ENCODE measurements at places on chromosomes 4 and X.

- DNase-seq, result peak; percentile 72
These were observed at the start of gene NUDT6 for GRCh38 chr4:122921971-122922876. Gene NUDT6 (minus strand): TSS chr4:122922597. CDS start chr4:122922572, 25 bp downstream.

- DNase-seq, result no peak
These were observed 207.0 kb upstream of the PSAPL1 start for GRCh38 chr4:7641712-7642111.

- DNase-seq, result no peak
These were observed 6.8 kb downstream of the AIMP1 start for GRCh38 chr4:106323119-106323518.

- DNase-seq, result no peak
These were observed 223.6 kb downstream of the PALLD start for GRCh38 chr4:168720396-168720900.

GRCh38 chr4:76624241-76624681 lies 189.2 kb downstream of the SHROOM3 start:
- no peak for DNase-seq

DNA sequence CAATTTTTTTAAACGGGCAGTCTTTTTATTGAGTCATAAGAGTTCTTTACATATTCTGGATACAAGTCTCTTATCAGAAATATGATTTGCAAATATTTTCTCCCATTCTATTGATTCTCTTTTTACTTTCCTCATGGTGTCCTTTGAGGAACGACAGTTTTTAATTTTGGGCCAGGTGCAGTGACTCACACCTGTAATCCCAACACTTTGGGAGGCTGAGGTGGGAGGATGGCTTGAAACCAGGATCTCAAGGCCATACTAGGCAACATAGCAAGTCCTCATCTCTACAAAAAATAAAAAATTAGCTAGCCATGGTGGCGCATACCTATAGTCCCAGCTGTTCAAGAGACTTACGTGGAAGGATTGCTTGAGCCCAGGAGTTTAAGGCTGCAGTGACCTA lies 66.1 kb upstream of the RGN start:
- DNase-seq, result no peak

DNA sequence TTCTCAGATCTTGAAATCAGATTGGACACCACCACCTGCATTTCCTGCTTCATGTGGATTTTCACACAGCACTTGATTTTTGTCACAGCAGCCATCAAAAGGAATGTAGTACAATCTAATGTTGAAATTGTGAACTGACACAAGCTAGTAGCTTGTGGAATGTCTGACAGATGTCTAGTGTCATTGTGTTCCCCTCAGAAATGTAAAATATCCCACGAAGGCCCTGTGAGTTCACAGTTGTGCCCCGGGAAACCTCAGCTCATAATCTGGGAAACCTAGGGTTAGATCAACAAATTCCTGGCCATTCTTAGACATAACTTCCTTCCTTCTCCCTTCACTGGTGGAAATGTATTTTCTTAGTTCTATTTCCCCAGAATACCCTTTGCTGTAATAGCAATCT lies 205.7 kb downstream of the AR start:
- DNase-seq, result no peak

- DNase-seq, result no peak
These were observed 937.1 kb downstream of the CCSER1 start for GRCh38 chr4:91064157-91064853.

DNA sequence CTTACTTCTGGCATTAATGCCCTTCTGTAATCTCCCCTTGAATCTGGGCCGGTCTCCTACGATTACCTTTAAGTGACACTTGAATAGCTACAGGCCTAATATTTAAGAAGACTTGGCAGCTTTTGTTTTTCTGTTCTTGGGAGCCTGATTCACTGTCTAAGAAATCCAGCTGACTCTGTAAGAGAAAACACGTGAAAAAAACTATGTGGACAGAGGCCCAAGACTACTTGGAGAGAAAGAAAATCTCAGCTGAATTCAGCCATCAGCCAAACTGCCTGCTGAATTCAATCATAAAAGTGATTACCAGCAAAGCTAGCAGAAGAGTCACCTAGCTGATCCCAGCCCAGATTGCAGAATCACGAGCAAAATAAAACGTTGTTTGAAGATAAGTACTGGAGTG lies 521.2 kb downstream of the MID1IP1 start:
- no peak for DNase-seq

GRCh38 chr4:174628191-174628590 lies 105.9 kb upstream of the HPGD start:
- DNase-seq, result no peak

DNA sequence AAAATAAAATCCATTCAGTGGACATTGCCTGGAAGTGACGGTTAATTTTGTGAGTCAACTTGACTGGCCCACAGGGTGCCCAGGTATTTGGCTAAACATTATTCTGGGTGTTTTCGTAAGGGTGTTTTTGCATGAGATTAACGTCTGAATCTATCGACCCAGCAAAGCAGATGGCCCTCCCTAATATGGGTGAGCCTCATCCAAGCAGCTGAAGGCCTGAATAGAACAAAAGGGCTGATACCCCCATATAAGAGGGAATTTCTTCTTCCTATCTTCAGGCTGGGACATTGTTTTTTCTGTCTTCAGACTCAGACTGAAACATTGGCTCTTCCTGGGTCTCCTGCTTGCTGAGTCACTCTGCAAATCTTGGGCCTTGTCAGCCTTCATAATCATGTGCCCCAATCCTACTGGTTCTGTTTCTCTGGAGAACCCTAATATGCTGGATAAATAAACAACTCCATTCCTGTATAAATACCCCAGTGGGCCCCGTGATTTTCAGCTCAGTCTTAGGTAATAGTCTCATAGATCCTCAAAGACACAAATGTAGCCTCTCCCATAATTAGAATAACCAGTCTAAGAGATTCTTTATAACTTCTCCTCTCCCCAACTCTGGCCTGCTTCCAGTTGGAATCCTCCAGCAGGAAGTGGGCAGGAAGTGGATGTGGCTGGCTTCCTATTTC lies 33.1 kb upstream of the DDX3X start:
- DNase-seq, result no peak

DNA sequence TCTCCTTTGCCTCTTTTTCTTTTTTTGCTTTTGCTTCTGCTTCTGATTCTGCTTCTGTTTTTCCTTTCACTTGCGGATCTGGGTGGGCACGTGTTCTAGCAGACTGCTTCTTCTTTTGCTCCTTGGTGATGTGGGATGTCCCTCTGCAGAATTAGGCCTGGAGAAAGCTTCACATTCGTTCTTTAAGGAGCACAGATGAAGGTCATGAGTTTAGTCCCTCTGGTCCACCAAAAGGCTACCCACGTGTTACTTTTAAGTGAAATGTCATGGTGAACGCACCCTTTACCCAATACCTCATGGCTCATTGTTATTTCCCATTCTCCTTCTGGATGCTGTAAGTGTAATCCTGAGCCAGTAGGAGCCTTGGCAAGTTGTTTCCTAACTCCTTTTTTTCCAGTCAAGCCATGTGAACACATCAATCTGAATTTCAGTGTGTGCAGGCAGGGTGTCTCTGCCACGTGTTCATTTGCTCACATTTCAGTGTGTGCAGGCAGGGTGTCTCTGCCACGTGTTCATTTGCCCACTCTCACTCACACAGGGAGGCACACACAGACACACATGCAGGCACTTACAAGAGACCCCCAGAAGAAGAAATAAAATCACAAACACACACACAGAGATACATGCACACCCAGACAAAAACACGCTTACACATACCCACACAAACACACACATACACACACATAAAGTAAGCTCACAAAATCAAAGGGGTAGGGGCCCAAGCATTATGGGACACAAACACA lies 36.9 kb downstream of the NBDY start:
- no peak for DNase-seq

GRCh38 chrX:118627084-118627758 lies 100.2 kb upstream of the IL13RA1 start:
- DNase-seq, result peak; percentile 52

- DNase-seq, result peak; percentile 59
These were observed 86.4 kb downstream of the CBR4 start for GRCh38 chr4:168923526-168924194.

DNA sequence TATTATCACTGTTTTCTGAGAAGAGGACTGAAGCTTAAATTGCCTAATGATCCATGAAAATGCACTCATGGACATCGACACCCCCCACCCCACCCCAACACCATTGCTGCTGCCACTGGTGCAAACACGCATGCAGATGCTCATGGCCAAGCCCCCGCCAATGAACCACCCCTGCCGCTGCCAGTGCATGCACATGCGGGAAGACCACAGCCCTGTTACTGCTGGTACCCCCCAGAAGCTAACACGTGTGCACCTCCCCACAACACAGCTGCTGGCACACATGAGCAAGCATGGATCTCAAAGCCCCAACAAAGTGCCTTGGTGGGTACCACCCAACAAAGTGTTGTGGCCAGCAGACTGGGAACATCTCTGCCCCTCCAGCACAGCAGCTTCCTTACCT lies 594.1 kb upstream of the FAT1 start:
- no peak for DNase-seq

DNA sequence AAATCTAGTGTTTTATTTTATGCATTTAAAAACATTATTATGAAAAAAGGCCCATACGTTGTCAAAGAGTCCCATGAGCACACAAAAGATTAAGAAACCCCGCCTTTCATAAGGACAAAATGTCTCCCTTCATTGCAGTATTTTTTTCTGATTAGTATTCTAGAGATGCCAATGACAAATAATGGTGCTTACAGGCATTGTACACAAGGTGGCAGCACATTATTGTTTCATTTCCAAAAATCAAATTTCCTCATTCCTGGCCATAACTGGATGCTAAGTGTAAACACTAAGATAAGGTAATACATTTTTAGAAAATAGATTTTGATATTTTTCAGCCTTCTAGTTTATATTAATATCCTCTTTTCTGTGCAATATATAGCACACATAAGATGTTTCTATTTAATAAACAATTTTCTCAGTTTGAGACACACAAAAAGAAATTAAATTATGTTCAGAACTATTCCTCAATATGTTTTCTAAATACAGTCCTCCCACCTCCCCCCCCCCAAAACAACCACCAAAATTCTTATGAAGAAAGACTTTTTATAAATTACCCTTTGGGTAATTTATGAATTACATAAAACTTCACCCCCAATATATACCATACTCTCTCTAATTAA lies 47.7 kb downstream of the TIGD2 start:
- peak; percentile 54 for DNase-seq

DNA sequence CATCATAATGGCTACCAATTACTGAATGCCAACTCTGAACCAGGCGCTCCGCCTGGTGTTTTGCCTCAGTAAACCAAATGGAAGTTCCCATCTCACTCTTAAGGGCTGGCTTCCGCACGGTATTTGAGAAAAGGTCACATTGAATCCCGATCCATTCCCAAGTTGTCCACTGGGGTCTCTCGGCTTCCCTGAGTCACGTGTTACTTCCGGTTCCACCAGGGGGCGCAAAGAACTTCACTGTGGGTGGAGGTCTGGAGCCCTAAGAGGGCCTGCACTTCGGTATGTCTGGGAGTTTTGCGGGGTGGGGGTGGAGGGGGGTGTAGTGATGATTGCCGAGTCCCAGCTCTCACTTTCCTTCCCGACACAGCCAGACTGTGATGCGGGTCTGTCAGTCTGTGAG lies 13.4 kb upstream of the NHS start:
- no peak for DNase-seq

DNA sequence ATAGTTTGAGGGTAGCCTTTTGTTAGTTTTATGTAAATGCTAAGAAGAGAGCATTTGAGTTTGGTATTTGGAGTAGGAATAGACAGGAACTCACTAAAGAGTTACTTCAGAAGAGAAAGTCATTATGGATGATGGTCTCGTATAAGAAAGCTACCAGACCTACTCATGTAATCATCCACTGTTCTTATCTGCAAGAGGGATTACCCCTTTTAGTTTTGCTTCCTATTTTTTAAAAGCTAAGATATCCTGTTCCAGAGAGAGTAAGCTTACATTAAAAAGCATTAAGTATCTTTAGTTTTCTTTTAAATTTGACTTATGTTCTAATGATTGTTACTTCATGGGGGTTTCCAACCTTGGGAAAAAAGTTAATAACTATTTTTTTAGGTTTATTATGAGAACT lies 12.5 kb upstream of the ART3 start:
- DNase-seq, result no peak

- DNase-seq, result no peak
These were observed 52.1 kb downstream of the RTL5 start for GRCh38 chrX:72079607-72080006.

DNA sequence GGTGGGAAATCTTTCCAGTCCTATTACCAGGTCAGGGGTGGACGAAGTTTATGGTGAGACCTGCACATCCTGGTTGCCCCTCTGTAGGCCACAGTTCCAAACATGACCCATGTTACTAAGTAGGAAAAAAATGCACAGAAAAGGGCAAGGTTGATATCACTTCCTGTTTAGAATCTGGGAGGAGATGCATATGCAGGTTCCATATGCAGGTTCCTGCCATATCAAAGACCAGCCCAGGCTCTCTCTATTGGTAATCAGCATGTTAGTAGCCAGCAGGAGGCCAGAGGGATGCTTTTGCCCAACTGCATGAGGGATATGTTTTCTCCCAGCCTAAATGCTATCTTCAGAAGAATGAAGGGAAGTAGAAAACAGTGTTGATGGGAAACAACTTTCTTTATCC lies 657.2 kb downstream of the ANKRD50 start:
- DNase-seq, result no peak

DNA sequence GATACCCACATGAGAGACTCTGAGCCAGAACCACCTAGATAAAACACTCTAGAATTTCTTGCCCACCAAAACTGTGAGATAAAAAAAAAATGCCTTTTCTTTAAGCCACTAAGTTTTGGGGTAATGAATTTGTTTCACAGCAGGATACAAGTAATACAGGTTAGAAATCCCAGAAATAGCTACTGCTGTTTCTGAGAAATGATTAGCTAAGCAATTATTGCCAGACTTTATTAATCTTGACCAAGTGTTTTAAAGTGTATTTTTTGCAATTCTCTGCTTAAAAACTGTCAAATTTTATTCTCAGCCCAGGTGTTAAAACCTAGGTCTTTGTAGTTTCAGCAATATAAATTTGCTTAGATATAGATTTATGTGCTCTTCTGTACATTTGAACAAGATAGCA lies 58.6 kb upstream of the CAPN6 start:
- no peak for DNase-seq

GRCh38 chr4:89753601-89754066 lies 83.3 kb downstream of the SNCA start:
- peak; percentile 66 for DNase-seq
